ENCODE measurements at places on chromosomes 13 and 19.

DNA sequence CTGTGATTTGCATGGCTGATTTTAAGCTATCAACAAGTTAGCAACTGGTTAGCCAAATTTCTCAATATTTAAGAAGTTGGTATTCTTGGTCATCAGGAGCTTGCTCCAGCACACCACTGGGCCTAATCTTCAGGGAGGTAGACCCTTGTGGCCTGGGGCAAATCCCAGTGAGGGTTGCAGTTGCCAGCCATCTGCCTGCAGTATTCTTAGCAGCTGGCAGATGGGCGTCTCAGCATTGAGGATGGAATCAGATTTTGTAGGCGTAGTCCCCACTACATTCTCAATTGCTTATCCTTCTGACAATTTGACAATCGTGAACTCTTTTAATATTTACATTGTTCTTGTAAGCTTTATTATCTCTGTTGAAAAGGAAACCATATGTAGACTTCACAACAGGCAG lies 1266.2 kb downstream of the SLITRK5 start:
- DNase-seq = no peak

GRCh38 chr13:35614666-35615065 lies 138.2 kb upstream of the MAB21L1 start:
- DNase-seq = no peak

DNA sequence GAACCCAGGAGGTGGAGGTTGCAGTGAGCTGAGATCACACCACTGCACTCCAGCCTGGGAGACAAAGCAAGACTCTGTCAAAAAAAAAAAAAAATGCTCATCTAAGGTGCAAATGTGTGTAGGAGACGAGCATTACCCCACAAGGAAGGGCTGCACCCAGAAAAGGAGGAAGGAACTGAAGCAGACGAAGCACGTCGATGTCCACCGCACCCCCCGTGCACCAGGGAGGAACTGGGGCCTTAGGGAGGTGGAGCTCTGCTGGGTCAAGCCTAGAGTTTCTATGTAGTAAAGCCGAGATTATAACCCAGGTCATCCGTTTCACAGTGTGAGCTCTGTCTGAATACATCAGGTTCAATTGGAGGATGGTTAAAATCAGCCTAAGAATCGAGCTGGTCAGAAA lies 1.1 kb downstream of the VSTM1 start:
- no peak for DNase-seq

- DNase-seq = no peak
Observed at GRCh38 chr19:55398200-55398925, 9.2 kb downstream of the UBE2S start.

GRCh38 chr19:15971224-15971780 lies 22.5 kb downstream of the OR10H4 start:
- DNase-seq = no peak

DNA sequence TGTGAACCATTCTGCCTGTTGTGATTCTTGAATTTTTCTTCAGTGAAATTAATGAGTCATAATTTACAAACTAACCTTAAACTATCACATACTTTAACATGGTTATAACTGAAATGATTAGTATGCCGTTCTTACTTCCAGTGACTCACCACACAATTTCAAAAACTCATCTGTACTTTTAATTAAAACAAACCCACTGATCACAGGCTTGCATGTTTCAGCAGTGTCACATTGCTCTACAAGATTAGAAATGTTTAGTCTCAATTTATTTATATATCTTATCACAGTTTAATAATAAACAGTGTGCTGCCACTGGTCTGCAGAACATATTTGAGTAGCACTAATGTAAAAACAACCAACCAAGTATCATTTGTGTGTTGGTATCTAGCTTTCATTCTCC lies 2227.9 kb upstream of the PCDH20 start:
- no peak for DNase-seq

- no peak for DNase-seq
Observed at GRCh38 chr13:112248862-112249592, 127.1 kb upstream of the SPACA7 start.

DNA sequence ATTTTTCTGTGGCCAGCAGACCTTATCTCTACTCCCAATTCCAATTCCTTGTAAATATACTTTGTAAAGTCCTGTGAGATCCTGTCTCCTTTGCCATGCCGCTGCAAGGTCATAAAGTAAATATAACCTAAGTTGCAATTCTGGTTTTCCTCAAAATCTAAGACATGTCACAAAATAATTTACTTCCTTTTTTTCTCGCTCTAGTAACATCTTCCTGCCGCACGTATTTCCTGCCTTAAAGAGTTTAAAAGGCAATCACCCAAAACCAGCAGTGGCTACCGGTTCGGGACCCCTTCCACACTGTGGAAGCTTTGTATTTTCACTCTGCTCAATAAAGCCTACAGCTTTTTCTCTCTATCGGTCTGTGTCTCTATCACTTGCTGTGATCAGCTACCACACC lies 832.0 kb upstream of the SLITRK5 start:
- no peak for DNase-seq

DNA sequence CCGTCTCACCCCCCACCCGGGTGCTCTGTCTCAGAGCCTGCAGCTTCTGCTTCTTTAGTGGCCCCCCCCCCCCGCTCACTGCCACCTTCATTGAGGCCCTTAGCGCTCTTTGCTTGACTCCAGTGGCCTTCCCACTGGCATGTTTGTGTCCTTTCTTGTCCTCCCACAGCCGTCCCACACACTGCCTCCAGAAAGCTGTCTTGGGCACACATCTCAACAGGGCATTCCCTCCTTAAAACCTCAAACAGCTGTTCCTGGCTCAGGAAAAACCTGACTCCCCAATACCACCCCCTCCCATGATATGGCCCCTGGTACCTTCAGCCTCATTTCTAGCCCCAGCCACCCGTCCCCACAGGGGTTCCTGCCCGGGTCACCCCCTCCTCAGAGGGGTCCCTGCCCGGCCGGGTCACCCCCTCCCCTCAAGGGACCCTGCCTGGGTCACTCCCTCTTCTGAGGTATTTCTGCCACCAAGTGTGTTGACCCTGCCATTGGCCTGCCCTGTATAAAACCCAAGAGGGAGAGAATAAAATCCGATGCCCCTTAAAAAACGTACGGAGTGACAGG lies 8.9 kb downstream of the B3GLCT start:
- no peak for DNase-seq

DNA sequence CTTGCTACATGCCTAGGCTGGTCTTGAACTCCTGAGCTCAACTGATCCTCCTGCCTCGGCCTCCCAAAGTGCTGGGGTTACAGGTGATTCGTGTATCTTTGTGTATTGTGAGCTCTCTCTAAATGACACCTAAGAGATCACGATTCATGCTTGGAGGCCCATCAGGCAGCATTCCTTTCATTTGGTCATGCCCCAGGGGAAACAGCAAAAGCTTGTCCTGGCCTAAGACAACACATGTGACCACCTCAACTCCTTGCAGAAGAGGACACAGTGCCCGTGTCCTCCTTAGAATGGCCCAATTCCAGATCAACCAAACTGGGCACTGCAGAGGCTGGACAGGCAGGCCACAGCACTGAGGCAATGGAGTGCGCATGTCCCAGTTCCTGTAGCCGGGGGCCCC lies 32.5 kb downstream of the ZC3H4 start:
- no peak for DNase-seq

DNA sequence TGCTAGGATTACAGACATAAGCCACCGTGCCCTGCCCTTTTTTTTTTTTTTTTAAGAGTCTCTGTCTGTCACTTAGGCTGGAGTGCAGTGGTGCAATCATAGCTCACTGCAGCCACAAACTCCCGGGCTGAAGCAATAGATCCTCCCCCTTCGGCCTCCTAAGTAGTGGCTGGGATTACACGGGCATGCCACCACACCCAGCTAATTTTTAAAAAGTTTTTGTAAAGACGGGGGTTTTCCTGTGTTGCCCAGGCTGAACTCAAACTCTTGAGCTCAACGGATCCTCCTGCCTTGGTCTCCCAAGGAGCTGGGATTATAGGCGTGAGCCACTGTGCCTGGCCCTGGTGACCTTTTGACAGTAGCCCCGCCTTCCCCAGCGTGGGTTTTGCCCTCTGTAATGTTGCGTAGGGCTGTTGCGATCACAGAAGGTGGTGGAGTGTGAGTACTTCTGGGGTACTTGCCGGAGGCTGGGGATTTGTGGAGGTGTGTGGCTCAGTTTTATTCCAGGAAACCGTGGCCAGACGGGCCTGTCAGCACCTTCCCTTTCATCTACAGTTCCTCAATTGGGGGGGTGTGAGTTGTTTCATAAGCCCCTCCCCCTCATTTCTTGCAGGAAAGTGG lies 11.6 kb upstream of the RETN start:
- DNase-seq = no peak

GRCh38 chr19:31718898-31719297 lies 369.7 kb upstream of the TSHZ3 start:
- DNase-seq = no peak

Data from activated gamma-delta T cell treated with Interleukin-2 at 50 U/mL for 16 hours (primary cell).